Glutamatergic neuron (in vitro differentiated cells): ENCODE measurements at places on chromosomes 7 and 10.

DNA sequence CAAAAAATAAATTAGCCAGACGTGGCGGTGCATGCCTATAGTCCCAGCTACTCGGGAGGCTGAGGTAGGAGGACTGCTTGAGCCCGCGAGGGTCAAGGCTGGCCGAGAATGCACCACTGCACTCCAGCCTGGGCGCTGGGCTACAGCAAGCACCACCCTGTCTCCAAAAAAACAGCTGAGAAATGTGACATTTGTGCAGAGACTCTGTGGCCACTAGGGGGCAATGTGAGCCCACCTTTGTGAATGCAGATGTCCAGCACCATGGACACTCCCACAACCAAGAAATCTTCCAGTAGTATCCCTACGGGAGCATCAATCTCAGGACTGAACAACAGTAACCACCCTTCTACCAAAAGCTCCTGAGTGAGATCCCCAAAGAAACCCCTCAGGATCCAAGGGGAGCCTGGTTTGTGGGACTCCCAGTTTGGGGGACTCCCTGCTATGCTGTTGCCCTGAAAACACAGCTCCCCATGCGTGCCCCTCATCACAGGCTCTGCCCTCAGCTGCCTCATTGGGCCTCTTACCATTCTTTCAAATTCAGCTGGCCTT lies 6.2 kb upstream of the AHCYL2 start:
- DNase-seq, result peak; percentile 88

GRCh38 chr7:49718760-49719159 lies 54.7 kb upstream of the VWC2 start:
- no peak for DNase-seq

- no peak for DNase-seq
Measured at GRCh38 chr7:114426824-114427223, 12.2 kb downstream of the FOXP2 start.

GRCh38 chr10:37566332-37566731 lies 291.1 kb downstream of the ZNF248 start:
- no peak for DNase-seq

- no peak for DNase-seq
Measured at GRCh38 chr10:59078978-59079377, 97.5 kb upstream of the PHYHIPL start.
